Mesothelial cell of epicardium (in vitro differentiated cells): ENCODE measurements at places on chromosomes 2 and 18.

- DNase-seq, result no peak
Measured at GRCh38 chr2:45166229-45166890, 157.1 kb upstream of the SIX2 start.

DNA sequence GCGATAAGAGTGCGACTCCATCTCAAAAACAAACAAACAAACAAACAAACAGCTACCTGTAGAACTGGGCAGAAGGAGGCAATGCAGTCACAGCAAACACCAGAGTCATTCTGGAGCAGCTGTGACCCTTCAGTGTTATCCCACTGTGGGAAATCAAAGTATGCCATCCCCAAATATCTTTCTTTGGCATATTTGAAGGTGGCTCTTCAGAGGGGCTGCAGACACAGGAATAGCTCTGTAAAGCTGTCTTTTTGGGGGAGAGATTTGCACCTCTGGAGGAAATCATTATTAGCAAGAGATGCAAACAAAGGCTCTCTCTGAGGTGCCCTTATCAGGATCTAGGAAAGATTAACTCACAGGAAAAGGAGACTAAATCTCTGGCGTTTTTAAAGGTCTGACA is 98.5 kb upstream of the XPO1 start:
- no peak for DNase-seq

DNA sequence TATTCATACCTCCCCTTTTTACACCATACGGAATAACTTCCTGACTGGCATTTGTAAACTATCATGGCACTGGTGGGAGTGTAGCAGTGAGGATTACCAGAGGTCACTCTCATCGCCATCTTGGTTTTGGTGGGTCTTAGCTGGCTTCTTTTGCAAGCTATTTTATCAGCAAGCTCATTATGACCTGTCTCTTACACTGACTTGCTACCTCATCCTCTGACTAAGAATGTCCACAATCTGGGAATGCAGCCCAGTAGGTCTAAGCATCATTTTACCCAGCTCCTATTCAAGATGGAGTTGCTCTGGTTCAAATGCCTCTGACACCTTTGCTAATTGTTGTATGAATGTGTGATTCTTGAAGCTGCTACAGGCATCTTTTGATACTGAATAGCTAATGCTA is 950.8 kb upstream of the SLC39A10 start:
- no peak for DNase-seq

DNA sequence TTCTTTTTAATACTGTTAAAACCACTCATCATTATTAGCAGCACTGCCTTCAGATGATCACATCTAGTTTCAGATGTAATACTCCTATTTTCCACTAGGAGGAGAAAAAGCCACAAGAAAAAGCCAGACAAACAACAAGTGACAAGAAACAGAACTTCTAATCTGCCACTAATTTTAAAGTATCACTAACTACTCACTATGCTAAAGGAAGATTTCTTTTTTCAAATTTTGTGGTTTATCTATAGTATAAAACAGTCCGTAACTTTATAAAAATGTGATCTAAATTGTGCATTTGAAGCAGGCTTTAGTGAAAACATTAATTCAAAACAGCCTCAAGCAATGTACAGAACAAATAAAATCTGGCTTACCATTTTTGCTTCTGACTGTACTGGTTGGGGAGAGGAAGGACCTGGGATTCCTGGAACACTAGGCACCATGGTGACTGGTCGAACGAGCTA is 56.8 kb downstream of the ATF2 start:
- no peak for DNase-seq

DNA sequence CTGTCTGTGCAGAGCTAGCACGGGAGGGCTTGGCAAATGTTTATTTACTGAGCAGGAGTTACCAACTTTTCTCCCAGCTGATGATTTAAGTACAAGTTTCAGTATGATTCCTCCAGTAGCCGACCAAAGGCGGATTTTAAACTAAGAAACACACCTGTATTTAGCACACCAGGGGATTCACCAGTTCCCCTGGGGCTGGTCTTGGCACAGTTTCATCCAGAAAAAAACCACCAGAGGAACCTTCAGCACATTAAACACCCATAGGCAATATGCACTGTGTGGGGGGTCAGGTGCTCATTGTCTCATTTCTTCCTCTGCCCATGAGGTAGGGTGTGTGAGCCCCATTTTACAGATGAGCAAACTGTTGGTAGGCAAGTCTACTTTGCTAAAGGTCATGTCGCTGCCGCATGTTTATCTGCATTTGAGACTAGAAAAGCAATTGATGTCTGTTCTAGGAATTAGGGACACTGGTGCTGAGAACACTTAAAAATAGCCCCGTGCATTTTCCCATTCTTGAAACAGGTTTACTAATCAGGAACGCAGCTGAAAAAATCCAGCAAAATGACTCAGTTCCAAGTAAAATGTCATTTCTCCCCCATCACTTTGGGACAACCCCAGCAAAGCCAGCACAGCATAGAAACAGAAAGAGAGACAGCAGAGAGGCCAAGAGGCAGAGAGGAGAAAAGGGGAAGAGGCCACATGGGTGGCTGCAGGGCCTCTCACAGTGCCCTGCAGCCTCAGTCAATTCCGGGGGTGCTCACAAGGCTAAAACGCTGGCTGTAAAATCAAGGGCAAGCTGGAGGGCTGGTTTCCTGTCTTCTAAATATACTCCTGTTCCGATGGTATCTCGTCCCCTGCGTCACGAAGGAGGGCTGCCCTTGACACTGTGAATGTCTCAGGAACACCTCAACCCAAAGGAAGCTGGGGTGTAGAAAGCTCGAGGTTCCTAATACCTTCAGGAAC is 166.8 kb upstream of the ID2 start:
- DNase-seq, result no peak

GRCh38 chr18:55443776-55444175 is 144.2 kb downstream of the TCF4 start:
- no peak for DNase-seq

DNA sequence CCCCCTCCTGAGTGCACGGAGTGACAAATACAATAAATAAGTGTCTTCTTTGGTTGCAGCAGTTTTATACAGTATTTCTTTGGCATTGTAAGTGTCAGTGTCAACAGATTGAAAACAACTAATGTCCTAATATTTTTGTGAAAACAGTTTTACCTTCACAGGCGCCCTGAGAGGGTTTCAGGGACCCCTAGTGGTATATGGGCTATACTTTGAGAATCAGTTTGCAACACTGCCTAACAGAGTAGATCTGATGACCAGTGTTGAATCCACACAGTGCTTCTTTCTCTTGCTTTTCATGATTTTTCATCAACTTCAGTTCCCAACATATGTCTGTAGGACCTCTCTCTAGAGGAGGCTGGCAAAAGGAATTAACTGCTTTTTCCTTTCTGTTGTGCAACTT is 162.2 kb downstream of the PRPF40A start:
- no peak for DNase-seq

DNA sequence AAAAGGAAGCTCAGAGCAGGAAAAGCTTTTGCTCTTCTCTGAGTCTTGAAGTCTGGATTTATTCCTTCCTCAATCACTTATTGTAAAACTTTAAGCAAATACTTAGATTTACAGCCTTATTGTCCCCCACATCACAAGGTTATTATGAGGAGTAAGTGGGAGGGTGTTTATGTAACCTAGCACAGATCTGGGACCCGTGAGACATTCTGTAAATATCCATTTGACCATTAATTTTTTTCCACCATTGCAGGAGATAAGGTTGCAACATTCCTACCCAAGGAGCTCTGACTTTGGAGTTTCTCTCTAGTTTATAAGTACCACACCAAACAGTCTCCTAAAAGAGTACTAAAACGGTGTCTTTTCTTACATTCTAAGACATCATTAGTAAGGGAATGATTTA is 52.1 kb upstream of the CTIF start:
- DNase-seq, result no peak

GRCh38 chr2:74078466-74078865 is 69.2 kb downstream of the BOLA3 start:
- DNase-seq, result no peak

GRCh38 chr2:189580241-189580651 is 340 bp downstream of the SLC40A1 start:
- peak; percentile 45 for DNase-seq

- DNase-seq, result no peak
Measured at GRCh38 chr2:112023707-112024106, 31.4 kb upstream of the TMEM87B start.

DNA sequence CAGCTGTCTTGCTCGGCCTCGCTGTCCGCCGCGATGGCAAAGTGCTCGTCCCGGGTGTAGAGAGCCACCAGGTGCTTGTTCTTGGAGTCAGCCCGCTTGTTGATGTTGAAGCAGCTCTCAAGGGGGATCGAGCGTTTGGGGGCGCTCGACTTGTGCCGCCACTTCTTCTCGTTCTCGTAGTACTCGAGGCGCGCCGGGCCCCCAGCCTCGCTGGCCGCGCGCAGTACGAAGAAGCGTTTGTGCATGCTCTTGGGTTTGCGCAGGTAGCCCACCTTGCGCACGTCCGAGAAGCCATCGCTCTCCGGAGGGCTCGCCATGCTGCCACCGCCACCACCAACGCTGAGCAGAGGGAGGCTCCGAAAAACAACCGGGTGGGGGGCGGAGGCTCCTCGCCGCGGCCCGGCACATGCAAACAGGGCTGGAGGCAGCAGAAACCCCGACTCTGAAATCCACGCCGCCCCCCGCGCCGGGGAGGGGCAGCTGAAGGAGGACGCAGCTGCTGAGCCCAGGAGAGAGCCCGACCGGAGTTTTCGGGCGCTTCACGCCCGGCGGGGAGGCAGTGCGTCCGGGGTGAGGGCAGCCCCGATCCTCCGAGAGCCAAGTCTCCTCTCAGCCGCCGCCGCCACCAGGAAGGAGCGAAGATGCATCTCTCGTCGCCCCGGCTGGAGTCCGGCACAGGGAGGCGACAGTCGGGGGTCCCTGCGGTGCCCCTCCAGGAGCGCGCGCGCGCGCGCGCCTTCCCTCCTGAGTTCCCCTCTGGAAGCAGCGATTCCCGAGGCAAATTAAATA is 1.0 kb downstream of the IRS1 start:
- DNase-seq, result peak; percentile 30

- DNase-seq, result no peak
Measured at GRCh38 chr2:181354626-181355025, 102.6 kb upstream of the ITGA4 start.

- DNase-seq, result peak; percentile 37
Measured at GRCh38 chr2:20378891-20379519, 28.4 kb upstream of the PUM2 start.

DNA sequence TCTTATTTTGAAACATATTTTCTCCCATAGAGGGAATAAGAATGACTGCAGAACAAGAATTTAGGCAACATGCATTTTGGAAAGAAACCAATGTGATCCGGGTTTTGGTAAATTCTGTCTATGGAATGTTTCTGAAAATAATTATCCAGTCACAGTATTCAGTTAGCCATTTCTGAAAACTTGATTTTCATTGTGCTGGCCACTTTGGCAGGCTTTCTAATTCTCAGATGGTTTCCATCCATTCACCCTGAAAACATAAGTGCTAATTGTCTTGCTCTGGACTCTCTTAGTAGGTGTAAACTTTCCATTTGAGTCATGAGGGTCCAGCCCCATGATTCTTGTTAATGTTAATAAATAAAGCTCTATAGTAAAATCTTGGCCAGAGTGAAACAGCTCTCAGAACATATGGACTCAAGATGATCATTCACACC is 176.5 kb downstream of the RBM43 start:
- no peak for DNase-seq

DNA sequence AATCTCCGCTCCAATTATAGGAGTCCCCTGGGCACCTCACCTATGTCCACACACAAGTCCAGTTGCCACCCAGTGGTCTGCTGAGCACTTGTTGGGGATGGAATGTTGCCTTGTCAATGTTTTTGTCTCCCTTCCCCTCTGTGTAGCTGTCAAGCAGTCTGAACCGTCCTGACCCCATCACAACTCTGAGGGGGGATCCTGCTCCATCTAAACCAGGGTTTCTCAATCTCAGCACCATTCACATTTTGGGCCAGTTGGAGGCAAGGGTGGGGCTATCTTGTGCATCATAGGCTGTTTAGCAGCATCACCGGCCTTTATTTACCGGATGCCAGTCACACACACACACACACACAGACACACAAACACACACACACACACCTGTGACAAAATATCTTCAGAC is 53.0 kb downstream of the CYP26B1 start:
- no peak for DNase-seq

GRCh38 chr2:126699716-126700581 is 44.0 kb downstream of the GYPC start:
- no peak for DNase-seq

DNA sequence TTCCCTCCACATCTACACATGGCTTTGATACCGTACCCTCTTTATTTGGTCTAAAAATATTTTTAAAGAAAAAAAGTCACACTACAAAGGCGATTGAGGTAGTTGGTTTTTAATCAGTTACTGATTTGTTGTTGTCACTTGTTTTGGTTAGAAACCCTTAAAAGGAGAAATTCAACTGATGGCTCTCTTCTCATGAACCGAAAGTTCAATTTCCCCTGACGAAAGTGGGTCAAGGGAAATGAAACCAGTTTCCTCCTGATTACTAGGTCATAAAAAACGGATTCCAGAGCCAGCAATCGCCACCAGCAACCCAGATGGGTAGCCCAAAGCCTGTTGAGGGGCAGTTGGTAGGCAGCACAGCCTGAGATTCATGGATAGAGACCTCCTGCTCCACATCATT is 63.2 kb downstream of the DLGAP1 start:
- DNase-seq, result no peak

GRCh38 chr18:48336332-48336731 is 72.9 kb downstream of the ZBTB7C start:
- no peak for DNase-seq

GRCh38 chr2:11203480-11203879 is 48.2 kb downstream of the SLC66A3 start:
- no peak for DNase-seq

DNA sequence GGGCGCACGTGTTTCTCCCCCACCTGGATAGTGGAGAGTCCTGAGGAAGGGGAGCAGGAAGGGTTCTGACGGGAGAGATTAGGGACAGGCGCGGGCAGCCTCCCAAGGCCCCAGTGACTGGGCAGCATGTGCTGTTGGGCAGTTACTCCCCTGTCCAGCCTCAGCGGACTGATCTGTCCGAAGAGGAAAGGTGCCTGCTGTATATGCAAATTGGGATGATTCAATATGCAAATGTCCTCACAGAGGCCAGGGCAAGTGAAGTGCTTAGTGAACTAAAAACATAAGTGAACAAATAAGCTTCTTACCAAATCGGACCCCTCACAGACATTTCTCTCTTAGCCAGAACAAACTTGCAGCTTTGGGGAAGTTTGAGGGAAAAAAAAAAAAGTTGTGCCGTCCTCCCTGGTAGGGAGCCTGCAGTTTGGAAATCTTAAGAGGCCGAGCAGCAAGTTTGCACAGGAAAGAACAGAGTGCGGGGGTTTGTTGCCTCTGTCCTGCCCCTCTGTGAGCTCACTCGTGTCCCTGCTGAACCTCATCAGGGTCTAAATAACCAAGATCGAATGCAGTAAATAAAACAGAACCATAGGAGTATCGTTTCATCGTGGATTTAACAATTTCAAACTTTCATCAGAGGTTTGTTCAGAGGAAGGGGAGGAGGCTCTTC is 141.4 kb downstream of the KCTD1 start:
- DNase-seq, result no peak

GRCh38 chr18:7576685-7577084 is 9.6 kb downstream of the PTPRM start:
- DNase-seq, result no peak

- DNase-seq, result no peak
Measured at GRCh38 chr2:119682578-119682977, 3.6 kb downstream of the TMEM177 start.

- DNase-seq, result no peak
Measured at GRCh38 chr2:126932966-126933710, 34.4 kb downstream of the TEX51 start.
